Natural killer cell (primary cell): ENCODE measurements at places on chromosomes 3 and 15. TPM values are rescaled to one million over a fixed set of nuclear protein-coding genes. Genes with fewer than 3 reads are reported as not detected.

DNA sequence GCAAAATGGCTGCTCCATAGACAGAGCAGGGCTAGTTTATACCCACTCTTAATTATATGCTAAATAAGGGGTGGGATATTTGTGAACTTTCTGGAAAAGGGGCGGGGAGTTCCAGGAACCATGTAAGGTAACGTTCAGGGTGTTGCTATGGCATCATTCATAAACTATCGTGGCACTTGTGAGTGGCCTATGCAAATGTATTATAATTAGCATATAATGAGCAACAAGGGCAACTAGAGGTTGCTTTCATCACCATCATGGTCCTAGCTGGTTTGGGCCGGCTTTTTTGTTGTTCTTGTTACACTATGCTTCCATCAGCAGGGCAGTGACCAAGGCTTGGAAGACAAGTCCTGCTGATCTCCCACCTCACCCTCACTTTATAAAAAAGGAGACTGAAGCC, 43.2 kb upstream of the FGD5 start:
- no peak for DNase-seq

DNA sequence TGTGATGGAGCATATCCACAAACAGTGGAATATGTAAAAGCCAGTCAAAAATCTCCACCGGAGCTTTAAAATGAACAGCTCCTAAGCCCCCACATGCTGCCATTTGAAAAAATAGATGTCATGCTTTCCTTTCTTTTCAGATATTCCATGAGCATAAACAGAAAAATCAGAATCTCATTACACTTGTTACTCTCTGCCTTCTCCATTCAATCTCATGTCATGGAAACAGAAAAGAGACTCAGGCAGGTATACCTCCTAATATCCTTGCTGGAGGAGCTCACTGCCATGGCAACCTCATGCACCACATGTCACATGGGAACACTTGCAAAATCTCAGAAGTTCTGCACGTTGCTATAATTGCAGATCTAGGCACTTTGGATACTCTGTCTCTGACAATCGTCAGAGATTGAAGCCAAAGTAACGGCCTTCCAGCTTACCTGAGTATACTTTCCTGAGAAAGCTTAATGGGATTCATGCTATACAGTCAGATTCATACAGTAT, 317.0 kb upstream of the ADAMTS9 start:
- DNase-seq, result no peak

The CADPS gene
- not detected for total RNA-seq

The VILL gene
- 26.9 TPM for total RNA-seq

The CXCR6 gene
- 1.7 TPM for total RNA-seq
